ENCODE measurements at places on chromosomes 12 and 14. TPM values are rescaled to one million over a fixed set of nuclear protein-coding genes. Genes with fewer than 3 reads are reported as not detected.
A peak's percentile ranks its signal among the peaks of the same experiment; 100 is the strongest.

AQP2 gene
- not detected for total RNA-seq

TMEM119 gene
- total RNA-seq, result 9.0 TPM

B3GNT4 gene
- total RNA-seq, result 3.3 TPM

DNA sequence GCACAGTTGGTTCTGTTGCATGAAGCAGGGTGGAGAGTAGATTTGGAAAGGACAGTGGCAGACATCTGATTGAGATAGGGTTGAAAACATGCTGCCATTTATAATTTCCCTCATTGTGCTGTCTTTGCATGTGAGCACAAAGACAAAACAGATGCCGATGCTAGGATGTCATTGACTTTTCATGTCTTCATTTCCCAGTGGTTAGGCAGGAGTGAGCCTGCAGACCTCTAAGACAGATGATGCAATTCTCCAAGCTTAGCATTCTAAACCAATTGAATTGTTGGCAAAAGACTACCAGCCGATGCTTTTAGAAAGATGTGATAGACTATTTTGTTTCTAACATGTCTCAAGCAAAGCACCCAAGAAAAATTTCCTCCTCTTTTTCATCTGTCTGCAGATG, 37.1 kb upstream of the PELI2 start:
- H3K4me1 ChIP-seq, result no peaks in the 10 kb centered on the region
- H3K36me3 ChIP-seq, result no peaks in the 10 kb centered on the region
- no peaks in the 10 kb centered on the region for H3K27me3 ChIP-seq
- DNase-seq, result no peak

DNA sequence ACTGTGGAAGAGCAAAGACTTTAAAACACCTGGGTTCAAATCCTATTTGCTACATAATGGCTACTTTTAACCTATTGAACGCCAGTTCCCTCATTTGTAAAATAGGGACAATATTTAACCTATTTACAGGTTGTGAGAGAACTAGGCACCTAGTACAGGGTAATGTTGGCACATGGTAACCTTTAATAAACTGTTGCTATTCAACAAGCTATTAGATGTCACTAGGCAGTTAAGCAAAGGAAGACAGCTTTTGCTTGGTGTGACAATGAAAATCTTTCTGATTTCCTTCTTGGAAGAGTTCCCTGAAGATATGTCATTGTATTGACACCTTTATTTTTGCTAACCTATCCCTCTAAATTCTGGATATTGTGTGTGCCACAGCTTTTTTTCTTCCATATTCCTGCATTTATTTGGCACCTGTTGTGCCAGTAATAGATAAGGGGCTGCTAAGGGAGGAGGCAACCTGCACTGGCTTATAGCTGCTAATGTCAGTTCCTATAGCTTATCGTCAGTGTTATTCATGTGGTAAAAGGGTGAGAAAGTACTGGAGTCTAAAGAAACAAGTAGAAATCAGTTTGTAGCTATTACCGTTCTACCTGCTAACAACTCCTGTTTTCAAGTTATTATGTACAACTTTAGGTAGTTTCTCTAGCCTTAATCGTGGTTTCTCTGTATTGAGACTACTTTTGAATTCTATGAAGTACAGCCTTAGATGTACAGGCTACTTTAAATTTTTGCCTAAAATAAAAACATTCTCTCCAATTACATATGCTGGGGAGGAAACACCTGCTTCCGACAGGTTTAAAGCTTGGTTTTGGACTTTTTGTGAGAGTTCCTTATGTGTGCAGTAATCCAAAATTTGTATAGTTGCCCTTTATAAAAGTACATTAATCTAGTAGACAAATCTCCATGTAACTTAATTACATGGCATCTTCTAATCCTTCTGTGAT, 24.3 kb downstream of the HIF1A start:
- DNase-seq, result no peak
- no peak overlapping the region for H3K4me3 ChIP-seq
- no peak overlapping the region for H3K27ac ChIP-seq
- peaks cover 23% of the 10 kb centered on the region for H3K36me3 ChIP-seq
- H3K4me1 ChIP-seq, result peaks cover 27% of the 10 kb centered on the region

GRCh38 chr14:98707522-98707921, 564.5 kb downstream of the BCL11B start:
- H3K27me3 ChIP-seq, result no peaks in the 10 kb centered on the region
- no peak overlapping the region for H3K4me3 ChIP-seq
- H3K27ac ChIP-seq, result no peak overlapping the region
- DNase-seq, result no peak

DNA sequence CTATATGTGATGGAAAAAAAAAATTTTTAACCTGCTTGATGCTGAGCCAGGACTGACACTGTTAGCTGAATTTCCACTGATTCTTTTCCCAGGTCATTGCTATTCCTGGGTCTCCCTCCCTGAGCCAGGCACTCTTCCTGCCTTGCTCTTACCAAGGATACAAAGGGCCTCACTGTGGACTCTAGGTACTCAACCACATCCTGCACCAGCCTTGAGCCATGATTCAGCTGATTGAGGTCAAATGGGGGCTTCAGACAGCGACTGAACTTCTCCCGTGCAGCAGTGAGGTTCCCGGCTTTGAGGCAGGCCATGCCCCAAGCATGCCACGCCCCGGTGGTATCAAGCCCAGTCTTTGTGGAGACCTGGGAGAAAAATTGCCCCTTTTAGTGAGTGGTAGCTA, 54.3 kb downstream of the ZFYVE26 start:
- H3K27ac ChIP-seq, result no peak overlapping the region
- peaks cover 8% of the 10 kb centered on the region for H3K4me1 ChIP-seq
- no peaks in the 10 kb centered on the region for H3K27me3 ChIP-seq
- DNase-seq, result no peak

GRCh38 chr14:89435492-89435891, 18.5 kb upstream of the FOXN3 start:
- H3K36me3 ChIP-seq, result no peaks in the 10 kb centered on the region
- H3K27ac ChIP-seq, result no peak overlapping the region

DNA sequence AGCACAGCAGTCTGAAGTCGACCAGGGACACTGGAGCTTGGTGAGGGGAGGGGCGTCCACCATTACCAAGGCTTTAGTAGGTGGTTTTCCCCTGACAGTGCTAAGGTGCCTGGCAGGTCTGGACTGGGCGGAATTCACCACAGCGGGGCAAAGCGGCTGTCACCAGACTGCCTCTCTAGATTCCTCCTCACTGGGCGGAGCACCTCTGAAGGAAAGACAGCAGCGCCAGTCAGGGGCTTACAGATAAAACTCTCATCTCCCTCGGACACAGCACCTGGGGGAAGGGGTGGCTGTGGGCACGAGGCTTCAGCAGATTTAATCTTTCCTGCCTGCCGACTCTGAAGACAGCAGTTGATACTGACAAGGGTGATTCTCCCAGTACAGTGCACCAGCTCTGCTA, 39.1 kb downstream of the DDHD1 start:
- no peak overlapping the region for H3K27ac ChIP-seq
- no peaks in the 10 kb centered on the region for H3K36me3 ChIP-seq
- no peaks in the 10 kb centered on the region for H3K27me3 ChIP-seq

- no peaks in the 10 kb centered on the region for H3K36me3 ChIP-seq
- no peak overlapping the region for H3K4me3 ChIP-seq
Observed at GRCh38 chr14:63361790-63362189, 43.1 kb upstream of the GPHB5 start.

- H3K27me3 ChIP-seq, result no peaks in the 10 kb centered on the region
- no peaks in the 10 kb centered on the region for H3K36me3 ChIP-seq
- no peak overlapping the region for H3K27ac ChIP-seq
- H3K4me3 ChIP-seq, result no peak overlapping the region
Observed at GRCh38 chr12:107549651-107550480, 135.7 kb upstream of the PWP1 start.

GRCh38 chr12:71581206-71581605, 82.4 kb downstream of the ZFC3H1 start:
- H3K36me3 ChIP-seq, result no peaks in the 10 kb centered on the region
- peak overlapping the region; percentile 69 for H3K27ac ChIP-seq
- no peak overlapping the region for H3K4me3 ChIP-seq
- H3K4me1 ChIP-seq, result peaks cover 3% of the 10 kb centered on the region
- no peaks in the 10 kb centered on the region for H3K27me3 ChIP-seq
